ENCODE measurements at places on chromosomes 2 and 18.

- no peak for DNase-seq
Measured at GRCh38 chr2:191352536-191352935, 107.3 kb downstream of the MYO1B start.

DNA sequence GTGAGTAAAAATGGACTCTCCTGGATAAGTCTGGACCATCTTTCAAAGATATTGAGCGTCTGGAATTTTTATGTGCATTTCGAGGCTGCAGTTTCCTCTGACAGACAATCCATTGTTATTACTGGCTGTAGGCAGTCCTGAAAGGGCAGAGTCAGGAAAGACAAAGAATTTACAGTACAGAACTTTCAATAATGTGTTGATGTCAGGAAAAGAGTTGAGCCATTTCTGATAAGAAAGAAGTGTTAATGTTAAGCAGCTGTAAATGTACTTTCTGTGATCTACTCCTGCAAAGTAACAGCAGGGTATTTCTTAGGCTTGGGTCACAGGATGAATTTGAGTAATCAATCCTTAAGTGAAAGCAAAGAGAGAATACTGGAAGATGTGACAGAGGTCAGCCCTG lies 29.8 kb downstream of the TSPYL6 start:
- DNase-seq: no peak

GRCh38 chr2:235498541-235498940 lies 4.7 kb downstream of the AGAP1 start:
- no peak for DNase-seq

DNA sequence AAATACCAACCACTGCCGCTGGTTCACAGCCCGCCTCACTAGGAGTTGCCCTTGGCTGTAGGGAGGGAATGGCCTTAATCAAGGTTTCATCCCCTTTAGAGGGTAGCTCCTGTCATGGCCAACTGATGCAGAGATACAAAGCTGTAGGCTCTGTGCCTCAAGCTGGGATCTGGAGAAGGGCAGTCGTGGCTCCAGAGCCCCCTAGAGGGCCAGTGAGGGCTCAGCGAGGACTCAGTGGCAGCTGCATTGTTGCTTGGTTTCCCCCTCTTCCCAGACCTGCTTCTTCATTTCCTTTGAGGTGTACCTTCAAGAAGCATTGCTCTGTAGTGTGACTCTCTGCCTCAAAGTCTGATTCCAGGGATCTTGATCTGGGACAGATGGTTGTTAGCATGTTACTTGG lies 302.1 kb downstream of the LPIN1 start:
- no peak for DNase-seq

- no peak for DNase-seq
Measured at GRCh38 chr18:50559752-50560680, at the start of gene MAPK4. MAPK4 (plus strand) TSS chr18:50560087; CDS start chr18:50663959, 103,872 bp downstream.

Data from LNCaP clone FGC (cell line).